ENCODE measurements at places on chromosomes 5 and 9. TPM values are rescaled to one million over a fixed set of nuclear protein-coding genes. Genes with fewer than 3 reads are reported as not detected.

Gene CACFD1
- 16.1 TPM for total RNA-seq

Gene GKAP1
- not detected for total RNA-seq

Gene CAPSL
- not detected for total RNA-seq

Gene GLRA1
- total RNA-seq, result not detected

Gene PRUNE2
- total RNA-seq, result 4.7 TPM

Gene DIRAS2
- 0.11 TPM for total RNA-seq

Gene SLC45A2
- total RNA-seq, result 0.79 TPM

Gene CTSV
- 10.2 TPM for total RNA-seq

Gene F2RL1
- 2.0 TPM for total RNA-seq

Gene SCGB3A2
- not detected for total RNA-seq

Gene PRELID2
- total RNA-seq, result 27.5 TPM

Gene ENTREP1
- 0.39 TPM for total RNA-seq

Gene SKP1
- total RNA-seq, result 223 TPM
